ENCODE measurements at places on chromosomes 2 and 18.
A peak's percentile ranks its signal among the peaks of the same experiment; 100 is the strongest.

- DNase-seq, result no peak
These were observed 105.6 kb downstream of the MAP4K4 start for GRCh38 chr2:101803128-101803527.

- DNase-seq, result no peak
These were observed 4.5 kb upstream of the MYOM1 start for GRCh38 chr18:3224223-3224622.

- DNase-seq, result no peak
These were observed 34.8 kb upstream of the PLB1 start for GRCh38 chr2:28461056-28461455.

- DNase-seq, result no peak
These were observed 408.7 kb upstream of the TCF4 start for GRCh38 chr18:55996717-55997116.

DNA sequence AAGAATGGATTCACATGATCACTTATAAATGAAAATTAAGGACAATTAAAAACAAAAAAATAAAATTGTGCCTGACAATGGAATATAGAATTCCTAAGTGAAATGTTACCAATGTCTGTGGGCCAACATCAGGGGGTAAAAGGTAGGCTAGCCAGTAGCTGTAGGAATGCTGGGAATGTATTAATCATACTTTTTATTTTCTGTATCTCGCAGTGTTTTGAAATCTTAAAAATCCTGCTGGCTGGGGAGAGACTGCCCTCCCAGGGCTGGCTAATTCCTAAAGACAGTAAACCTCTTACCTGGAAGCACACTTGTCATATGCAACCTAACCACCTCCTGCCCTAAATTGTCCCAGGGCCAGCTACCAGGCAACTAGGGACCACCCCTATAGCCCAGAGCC, 69.8 kb downstream of the REV1 start:
- no peak for DNase-seq

- DNase-seq, result no peak
These were observed 19.8 kb downstream of the ARL5A start for GRCh38 chr2:151808258-151809072.

- DNase-seq, result peak; percentile 53
These were observed 58.5 kb downstream of the HS1BP3 start for GRCh38 chr2:20592106-20593071.

DNA sequence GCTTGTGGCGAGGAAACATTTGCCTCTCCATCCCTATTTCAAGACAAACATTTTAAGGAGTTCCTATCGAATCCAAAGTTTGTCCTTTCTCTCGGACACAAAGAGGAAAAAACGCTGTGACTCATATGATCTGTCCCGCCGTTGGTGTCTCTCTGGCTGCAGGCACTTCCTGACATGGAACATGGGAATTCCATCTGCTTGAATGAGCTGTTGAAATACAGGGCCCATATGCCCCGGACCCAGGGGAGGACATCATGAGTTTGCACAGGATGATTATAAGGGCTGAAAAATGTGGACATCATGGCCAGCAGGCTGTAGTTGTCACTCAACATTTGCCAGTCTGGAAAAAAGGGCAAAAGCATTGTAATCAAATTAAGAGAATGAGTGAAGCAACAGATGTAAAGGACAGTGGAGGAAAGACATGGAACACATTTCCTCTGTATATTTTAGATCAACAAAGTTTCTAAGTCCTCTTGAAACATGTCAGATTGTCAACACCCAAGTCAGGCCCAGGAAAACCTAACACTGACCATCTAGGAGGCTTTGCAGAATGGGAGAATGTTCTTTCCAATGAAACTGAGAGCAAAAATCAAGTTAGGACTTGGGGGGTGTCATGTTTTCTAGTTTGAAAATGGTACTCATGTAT, 103.2 kb upstream of the SMIM21 start:
- DNase-seq, result peak; percentile 54

DNA sequence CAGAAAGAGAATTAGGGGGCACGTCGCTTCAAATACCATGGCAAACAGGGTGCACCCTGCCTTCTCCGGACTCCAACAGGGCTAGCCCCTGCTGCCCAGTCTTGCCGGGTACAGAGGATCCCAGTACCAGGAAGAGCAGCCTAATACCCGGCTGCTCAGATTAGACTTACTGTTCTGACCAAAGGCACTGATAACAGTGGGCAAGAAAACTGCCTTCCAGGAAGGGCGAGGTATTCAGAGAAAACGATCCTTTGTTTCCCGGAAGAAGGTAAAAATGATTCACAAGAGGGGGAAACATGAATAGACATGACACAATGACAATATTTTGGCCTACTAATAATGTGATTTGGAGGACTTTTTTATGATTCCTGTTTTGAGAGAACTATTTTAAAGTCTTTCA, 99.9 kb downstream of the SS18 start:
- DNase-seq, result no peak

DNA sequence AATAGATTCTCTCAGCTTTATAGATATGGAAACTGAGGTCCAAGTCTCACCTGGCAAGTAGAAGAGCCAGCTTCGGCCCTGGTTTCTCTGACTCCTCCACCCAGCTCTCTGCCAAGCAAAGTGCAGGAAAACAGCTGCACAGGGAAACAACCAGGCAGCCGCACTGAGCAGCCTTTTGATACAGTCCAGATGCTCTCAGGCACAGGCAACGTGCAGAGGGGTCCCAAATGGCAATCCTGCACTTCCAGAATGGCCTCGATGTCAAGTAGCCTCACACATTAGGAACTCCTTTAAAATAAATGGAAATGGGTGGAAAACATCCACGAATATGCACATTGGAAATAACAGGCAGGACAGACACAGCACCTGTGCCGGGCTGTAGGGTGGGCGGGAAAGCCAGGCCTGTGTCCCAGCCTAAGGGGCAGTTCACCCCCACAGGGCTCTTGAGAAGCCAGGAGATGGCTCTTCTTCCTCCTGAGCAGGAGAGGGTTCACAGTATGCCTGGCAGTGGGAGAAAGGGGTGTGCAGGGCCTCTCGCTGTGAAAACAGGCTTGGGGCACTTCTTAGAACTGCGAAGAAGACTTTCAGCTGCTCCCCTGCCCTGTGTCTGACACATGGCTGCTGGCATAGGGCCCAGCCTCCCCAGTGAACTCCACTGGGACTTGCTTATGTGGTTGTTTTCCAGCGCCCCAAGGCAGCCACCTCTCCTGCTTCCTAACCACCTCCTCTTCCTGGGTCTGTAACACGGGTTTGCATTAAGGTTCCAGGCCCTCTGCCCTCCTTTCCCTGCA, 63.9 kb upstream of the TUBA3E start:
- no peak for DNase-seq

GRCh38 chr18:77601567-77601966, 351.9 kb downstream of the GALR1 start:
- no peak for DNase-seq

GRCh38 chr2:177806025-177806424, 266.6 kb downstream of the PDE11A start:
- DNase-seq, result no peak

DNA sequence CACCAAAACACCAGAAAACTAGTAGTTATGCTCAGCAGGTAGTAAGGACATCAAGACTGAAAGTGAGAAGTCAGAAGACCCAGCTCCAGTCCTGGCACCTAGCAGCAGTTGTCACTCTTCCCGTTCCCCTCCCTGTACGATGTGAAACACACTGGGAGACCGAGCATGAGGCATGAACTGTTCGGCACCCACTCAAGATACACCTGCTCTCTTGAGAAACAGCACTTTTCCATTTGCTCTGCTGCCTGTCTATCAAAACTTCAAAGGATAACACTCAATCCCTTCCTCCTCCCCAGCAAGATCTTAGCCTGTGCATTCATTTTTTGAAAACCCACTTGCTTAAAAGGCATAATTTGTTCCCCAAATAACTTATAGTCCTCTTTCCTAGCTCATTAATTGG, 123.9 kb downstream of the PLEKHM3 start:
- no peak for DNase-seq

All from islet precursor cell (in vitro differentiated cells).